NAMALWA (cell line): ENCODE measurements at places on chromosomes 7 and 10.

DNA sequence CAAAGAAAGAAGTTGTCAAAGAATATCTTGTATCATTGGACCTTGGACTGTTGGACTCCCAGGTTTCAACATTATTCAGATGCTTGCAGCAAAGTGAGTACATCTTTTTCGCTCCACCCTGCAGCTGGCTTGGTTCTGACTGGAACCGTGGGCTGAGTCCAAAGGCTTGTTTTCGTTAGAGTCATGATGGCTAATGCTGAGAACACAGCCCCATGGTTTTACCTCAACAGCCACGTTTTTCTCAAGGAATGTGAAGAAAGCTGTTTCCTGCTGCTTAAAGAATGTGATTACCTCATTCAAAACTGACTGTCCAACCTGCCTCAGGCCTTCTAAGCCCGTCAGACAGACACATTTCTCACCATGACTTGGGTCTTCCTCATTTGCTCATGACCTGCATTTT is 69.5 kb downstream of the STEAP1B start:
- no peak for DNase-seq

DNA sequence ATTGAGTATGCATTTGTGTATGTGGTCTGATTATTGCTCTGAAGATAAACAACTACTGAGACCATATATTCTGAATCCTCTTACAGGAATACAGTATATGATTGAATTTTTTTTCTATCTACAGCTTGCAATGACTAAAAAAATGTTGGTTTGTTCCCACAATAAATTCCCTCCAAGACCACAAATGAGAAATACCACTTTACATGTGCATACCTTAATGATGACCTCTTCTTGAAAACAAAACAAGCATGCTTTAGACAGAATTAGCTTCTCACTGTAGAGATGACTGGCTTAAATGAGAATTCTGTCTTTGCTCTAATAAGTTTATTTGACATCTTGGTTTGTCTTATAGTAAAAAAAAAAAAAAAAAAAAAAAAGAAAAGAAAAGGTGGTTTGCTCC is 241.5 kb downstream of the PCDH15 start:
- DNase-seq: no peak

GRCh38 chr10:112027731-112028280 is 155.8 kb downstream of the GPAM start:
- no peak for DNase-seq

- DNase-seq: no peak
These were observed 126.1 kb upstream of the GRB10 start for GRCh38 chr7:50908628-50909290.

- DNase-seq: no peak
These were observed 1076.7 kb upstream of the SORCS1 start for GRCh38 chr10:108241166-108241565.

GRCh38 chr10:117615649-117616048 is 73.1 kb downstream of the EMX2 start:
- no peak for DNase-seq

- no peak for DNase-seq
These were observed 281.2 kb downstream of the SKAP2 start for GRCh38 chr7:26583094-26583648.

DNA sequence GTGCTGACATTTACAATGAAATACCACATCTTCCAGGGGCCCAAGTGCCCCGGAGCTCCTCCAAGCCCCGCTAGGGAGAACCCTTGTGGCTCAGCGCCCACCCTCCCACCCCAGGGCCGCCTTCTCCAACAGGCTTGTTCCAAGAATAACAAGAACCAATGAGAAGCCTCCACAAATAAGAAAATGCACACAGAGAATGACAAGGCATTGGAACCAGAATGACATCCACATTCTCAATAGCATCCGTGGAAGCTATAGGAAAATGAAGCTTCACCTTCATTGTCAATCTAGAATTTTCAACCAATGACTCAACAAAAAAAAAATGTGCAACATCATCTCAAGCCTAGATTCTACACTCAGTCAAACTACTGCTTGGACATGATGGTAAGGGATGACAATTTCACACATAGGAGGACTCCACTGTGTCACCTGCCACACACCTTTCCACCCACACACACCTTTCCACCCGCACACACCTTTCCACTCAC is 50.4 kb upstream of the PPP2R2D start:
- DNase-seq: peak; percentile 31

DNA sequence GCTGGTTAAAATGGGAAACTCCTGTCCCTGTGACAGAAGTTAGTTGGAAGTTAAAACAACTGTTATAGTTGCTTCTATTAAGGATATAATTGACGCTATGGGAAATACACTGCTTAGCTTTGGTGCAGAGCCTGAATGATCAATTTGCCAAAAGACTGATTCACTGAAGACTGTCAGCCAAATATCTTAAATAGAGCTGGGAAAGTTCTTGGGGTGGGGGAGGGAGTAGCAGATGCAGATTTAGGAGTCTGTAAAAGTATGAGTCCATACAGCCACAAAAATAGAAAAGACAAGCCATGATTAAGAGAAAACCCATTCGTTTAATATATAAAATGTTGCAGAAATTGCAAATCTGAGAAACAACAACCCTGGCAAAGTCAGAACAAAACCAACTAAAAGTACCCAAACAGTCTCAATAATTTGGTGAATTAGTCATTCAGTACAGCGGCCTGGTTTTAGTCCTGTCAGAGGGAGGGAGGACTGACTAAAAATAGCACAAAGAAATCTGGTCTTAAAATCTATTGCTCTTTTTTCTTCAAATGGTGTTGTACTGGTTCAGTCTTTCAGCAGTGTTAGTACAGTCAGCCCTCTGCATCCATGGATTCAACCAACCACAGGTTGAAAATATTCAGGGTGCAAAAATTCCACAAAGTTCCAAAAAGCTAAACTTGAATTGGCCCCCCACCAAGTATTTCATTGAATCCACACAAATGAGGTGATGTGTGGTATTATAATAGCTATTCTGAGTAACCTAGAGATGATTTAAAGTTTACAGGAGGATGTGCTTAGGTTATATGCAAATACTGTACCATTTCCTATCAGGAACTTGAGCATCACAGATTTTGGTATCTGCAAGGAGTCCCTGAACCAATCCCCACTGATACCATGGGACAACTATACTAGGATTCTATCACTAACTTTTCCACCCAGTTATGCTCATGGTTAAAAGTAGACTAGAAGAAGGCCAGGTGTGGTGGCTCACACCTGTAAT is 30.0 kb downstream of the STK17A start:
- DNase-seq: no peak

DNA sequence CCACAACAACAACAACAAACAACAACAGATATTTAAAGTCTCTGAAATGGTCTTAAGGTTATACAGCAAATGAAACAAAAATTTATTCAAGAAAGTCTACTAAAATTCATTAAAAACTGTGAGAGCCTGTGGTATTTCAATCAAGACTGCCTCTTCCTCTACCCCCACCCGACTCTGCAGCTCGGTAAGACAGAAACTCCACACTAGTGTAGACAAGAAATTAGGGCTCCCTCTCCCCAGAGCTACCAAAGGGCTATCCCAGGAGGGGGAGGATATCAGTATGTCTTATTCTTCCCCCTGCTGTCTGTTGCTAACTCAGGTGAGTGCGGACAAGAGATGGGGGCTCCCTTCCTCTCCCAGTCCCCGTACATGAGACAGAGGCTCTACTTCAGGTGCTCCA is 71.0 kb upstream of the TMEM140 start:
- DNase-seq: no peak

DNA sequence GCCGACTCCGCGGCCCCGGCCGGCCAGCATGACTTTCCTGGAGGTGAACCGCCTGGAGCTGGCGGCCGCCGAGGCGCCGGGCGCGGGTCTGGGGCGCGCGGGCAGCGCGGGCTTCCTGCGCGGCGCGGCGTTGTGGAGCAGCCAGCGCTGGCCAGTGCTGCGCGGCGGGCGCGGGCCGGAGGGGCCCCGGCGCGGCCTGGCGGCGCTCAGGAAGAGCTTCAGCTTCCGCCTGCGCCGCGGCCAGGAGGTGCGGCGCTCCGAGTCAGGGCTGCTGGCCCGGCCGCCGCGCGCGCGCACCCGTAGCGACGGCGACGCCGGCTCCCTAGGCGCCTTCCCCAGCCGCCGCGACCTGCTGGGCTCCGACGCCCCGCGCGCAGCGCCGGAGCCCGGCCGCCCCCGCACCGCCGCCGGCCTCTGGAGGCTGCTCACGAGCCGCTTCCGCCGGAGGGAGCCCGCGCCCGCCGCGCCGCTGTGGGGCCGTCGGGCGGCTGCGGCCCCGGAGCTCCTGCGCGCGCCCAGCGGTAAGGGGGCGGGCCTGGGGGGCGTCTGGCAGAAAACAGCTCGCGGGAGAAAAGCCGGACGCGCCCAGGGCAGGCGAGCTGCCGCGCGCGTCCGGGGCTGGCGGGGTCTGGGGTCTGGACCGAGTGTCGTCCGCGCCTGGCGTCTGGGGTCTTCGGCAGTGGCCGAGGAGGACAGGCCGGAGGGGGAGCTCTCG is 29.0 kb downstream of the AGAP3 start:
- no peak for DNase-seq

DNA sequence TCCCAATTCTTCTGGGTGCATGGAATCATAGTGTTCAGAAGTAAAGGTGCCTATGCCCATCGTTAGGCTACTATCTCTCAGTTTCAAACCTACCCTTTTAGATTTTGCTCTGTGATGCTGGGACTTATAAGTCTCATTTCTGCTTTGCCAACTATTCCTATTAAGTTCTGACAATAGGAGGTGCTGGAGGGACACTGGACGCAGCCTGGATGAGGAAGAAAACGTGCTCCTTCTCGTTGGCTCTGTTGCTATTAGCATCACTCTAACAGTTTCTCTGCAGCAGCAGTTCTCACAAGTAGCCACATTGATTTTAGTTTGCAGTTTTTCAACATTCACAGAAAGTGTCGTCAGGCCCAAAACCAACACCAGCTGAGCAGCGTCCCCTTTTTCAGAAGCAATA is 72.4 kb downstream of the ABCC2 start:
- peak; percentile 21 for DNase-seq

- no peak for DNase-seq
These were observed 44.8 kb upstream of the FGL2 start for GRCh38 chr7:77244222-77244934.

DNA sequence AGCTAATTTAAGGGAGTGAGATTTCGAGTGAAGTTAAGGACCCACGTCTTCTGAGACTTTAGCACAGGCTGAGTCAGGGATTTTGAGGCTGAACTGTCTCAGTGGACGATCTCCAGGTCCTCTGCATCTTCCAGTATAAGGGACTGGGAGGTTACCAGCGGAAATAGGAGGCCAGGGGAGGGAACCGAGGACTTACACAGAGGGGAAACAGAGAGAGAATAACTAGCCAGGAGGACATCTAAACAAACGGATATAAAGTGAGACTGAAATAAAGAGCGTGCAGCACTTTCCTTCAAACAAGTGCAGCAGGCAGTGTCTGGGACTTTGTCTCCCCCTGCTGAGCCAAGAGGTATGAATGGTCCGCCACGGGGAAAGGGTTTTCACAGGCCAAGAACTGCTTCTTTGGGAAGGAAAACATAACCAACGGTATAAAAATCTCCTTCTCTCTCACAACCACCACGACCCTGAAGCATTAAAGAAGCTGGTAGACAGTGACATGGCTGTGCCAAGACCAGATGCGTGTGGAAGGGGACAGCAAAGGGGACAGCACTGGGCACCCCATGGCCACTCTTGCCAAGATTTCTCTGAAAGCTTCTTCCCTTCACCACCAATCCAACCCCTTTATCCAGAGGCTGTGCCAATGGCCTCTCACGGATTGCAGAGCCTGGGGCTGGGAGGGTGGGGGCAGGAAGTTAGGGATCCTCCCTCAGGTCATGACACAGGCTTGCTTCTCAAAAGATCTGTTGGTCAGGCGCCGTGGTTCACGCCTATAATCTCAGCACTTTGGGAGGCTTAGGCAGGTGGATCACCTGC is 72.0 kb downstream of the SLC37A3 start:
- DNase-seq: peak; percentile 79

- DNase-seq: no peak
These were observed 48.2 kb downstream of the PRLHR start for GRCh38 chr10:118547282-118547681.

- no peak for DNase-seq
These were observed 75.4 kb downstream of the WDR11 start for GRCh38 chr10:120926611-120927010.

- no peak for DNase-seq
These were observed 18.7 kb downstream of the ZNF316 start for GRCh38 chr7:6655636-6656385.

DNA sequence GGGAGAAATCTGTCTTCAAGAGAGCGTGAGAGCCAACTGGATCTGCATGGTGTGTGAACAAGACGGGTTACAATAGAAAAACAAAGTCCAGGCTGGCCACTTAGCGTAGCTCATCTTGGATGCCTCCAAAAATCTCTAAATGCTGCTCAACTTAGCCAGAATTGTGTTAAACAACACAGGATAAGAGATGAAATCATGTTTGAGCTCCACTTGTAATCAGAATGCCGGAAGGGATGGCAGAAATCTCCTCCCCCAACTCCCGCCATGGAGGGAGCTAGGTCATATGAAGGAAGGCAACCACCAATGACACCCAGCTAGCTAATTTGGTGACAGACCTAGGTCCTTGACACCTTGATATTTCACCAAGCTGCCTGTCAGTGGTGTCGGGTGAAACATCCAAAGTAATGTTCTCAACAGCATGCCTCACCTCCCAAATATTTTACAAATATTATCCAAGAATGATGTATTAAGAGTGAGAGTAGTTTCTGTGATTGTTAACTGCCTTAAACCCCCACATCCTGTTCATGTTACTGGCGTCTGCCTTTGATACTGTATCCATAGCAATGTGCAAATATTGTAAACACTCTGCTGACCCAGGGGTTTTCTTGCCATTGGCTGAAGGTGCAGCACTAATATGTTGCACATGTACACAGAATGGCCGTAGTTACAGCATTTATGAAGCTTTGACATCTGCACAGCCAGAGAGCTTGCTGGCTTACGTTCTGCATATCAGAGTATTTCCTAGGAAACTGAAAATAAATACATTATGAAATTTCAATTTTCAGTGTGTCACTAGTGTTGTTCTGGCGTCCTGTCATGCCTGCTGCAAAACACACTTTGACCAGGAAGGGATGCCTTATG is 25.8 kb downstream of the TMEM254 start:
- peak; percentile 37 for DNase-seq

GRCh38 chr7:2643386-2644219 is 11.8 kb downstream of the TTYH3 start:
- DNase-seq: peak; percentile 88

DNA sequence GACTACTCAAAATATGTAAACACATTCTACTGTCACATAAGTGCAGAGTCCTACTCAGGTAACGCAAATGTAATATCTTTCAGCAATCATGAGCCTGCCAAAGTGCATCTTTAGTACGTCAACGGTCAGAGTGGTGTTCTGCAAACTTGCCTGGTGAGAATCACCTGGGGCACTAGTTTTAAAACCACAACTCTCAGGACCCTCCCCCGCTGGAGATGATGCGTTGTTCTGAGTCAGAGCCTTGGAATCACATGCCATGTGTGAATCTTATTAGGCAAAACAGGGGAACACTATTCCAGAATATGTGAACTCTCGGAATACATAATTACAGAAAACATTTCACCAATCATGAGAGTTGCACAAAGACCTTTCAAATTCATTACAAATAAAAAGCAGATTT is 115.7 kb downstream of the TPK1 start:
- DNase-seq: no peak

GRCh38 chr10:87095236-87095945 is 385 bp downstream of the SHLD2 start:
- peak; percentile 81 for DNase-seq
